Right cardiac atrium (tissue), 5 donors: ENCODE measurements at places on chromosomes 3 and 15. TPM values are rescaled to one million over a fixed set of nuclear protein-coding genes. Genes with fewer than 3 reads are reported as not detected.

- DNase-seq = no peak
These were observed 614.3 kb downstream of the DIPK2A start for GRCh38 chr3:144585953-144586352.

TMIE gene
- 0.40 TPM for total RNA-seq

C2CD4A gene
- total RNA-seq = not detected

- no peak for DNase-seq
These were observed 197.1 kb downstream of the UACA start for GRCh38 chr15:70566047-70566835.

- DNase-seq = no peak
These were observed 19.8 kb upstream of the PFN2 start for GRCh38 chr3:149990423-149990948.

GRCh38 chr3:194386066-194386465 is 13.0 kb downstream of the GP5 start:
- no peak for DNase-seq

DNA sequence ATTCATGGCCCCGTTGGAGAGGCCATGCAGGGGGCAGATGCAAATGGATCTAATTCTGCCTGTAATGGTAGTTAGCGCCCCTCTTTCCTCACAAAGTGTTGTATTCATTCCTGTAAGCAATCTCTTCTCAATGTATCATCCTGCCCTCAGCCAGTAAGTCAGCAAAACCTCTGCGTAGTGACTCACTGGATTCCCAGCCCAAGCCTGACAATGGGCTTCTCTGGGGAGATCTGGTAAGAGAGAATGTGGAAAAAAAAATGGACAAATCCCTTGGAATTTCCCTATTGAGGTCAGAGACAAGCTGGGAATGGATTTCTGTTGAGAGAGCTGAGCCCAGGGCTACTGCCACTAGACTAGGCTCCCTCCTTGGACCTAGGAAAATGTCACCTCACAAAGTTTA is 25.4 kb downstream of the ADPGK start:
- no peak for DNase-seq

BTLA gene
- total RNA-seq = not detected
